ENCODE measurements at places on chromosomes 7 and 10. TPM values are rescaled to one million over a fixed set of nuclear protein-coding genes. Genes with fewer than 3 reads are reported as not detected.

RBM28 gene
- 14.4 TPM for total RNA-seq

CYP2W1 gene
- total RNA-seq: 6.6 TPM

GPR15LG gene
- not detected for total RNA-seq

PIK3CG gene
- 8.7 TPM for total RNA-seq

CRHR2 gene
- not detected for total RNA-seq

EPDR1 gene
- 23.2 TPM for total RNA-seq

ZMIZ1 gene
- total RNA-seq: 188 TPM

PRKAG2 gene
- 15.1 TPM for total RNA-seq

PON1 gene
- not detected for total RNA-seq

- H3K4me3 ChIP-seq: no peak overlapping the region
- no peaks in the 10 kb centered on the region for H3K36me3 ChIP-seq
- no peaks in the 10 kb centered on the region for H3K4me1 ChIP-seq
- no peaks in the 10 kb centered on the region for H3K27me3 ChIP-seq
- no peak for DNase-seq
Observed at GRCh38 chr7:141500608-141501007, 50.6 kb upstream of the AGK start.

GRCh38 chr10:33661580-33662336 lies 327.3 kb upstream of the NRP1 start:
- peak; percentile 23 for DNase-seq
- no peak overlapping the region for H3K4me3 ChIP-seq
- H3K27ac ChIP-seq: no peak overlapping the region
- no peaks in the 10 kb centered on the region for H3K36me3 ChIP-seq

Measured in uterus (tissue), 4 donors.